ENCODE measurements at places on chromosomes 2 and 18.

- no peak for DNase-seq
Observed at GRCh38 chr2:24245986-24246776, 71.3 kb downstream of the FAM228A start.

GRCh38 chr2:11023326-11024258, 111.9 kb downstream of the KCNF1 start:
- no peak for DNase-seq

GRCh38 chr2:231348704-231349373, 46.7 kb upstream of the B3GNT7 start:
- no peak for DNase-seq

GRCh38 chr18:6835345-6835744, 105.8 kb downstream of the ARHGAP28 start:
- no peak for DNase-seq

- DNase-seq, result no peak
Observed at GRCh38 chr2:69067026-69067630, 54.1 kb downstream of the ANTXR1 start.

DNA sequence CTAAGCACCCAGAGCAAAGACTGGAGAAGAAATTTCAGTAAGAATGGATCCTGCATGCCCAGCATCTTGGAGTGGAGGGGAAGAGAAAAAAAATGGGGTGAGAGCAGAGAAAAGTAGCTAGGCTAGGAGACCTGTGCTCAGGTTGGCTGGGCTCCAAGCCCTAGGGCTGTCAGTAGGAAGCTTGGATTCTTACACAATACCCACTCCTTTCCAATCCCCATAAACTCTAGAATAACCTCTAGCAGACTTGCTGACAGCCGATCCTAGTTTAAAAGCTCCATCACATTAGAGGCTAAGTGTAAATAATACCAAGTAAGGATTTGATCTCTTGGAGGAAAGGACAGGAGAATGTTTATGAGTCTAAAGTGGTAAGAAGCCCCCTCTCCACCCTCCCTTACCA, 46.2 kb upstream of the NABP1 start:
- DNase-seq, result no peak

- DNase-seq, result no peak
Observed at GRCh38 chr2:232473467-232473890, 14.2 kb downstream of the ECEL1 start.

DNA sequence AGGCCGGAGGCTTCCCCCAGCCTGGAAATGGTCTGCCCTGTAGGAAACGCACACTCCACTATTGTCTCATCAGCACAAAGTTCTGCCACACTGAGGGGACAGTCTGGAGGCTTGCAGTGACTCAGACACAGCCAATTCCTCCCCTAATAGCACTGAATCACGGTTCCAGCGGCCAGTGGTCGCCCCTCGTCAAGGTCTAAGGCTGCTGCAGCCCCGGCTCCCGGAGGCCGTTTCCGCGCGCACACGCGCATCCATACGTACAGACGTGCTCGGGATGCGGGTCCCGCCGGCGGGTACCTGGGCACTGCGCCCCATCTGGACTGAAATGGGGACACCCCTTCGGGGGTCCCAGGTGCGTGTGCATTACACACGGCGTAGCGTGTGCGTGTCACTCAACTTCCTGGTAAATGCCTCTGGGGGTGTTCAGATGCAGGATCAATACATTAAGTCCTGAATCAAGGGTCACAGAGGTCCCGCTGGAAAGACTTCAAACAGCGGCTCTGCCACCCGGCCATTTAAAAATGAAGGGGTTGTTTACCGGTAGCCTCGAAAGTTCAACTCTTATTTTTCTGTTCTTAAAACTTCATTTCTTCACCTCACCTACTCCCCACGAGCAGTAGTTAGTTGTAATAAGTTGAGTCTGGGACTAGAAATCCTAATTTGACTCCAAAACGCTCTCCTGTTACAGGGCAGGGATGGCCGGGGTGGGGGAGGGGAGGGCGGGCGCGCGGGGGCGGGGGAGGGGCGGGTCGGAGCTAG, 572 bp upstream of the ZNF516 start:
- DNase-seq, result no peak

- DNase-seq, result no peak
Observed at GRCh38 chr2:212745359-212745758, 206.8 kb upstream of the ERBB4 start.

DNA sequence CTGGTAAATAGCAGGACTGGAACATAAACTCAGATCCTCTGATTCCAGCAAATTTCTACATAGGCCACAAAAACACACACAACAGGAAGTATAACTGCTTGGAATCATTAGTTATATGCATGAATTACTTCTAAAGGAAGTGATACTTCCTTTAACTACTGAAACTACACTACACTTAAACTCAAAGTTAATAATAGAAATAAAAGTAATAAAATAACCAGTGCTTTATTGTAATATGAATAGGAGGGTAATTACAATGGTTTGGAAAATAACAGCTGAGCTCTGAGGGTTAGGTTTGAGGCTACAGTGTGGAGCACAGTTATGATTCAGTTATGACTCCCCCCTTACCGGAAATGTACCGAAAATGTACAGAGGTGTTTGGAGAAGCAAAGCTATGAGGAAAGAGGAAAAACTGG, 18.5 kb upstream of the POLI start:
- no peak for DNase-seq

- DNase-seq, result no peak
Observed at GRCh38 chr18:48735681-48736255, 196.9 kb downstream of the CTIF start.

- no peak for DNase-seq
Observed at GRCh38 chr2:231621051-231621879, 28.6 kb downstream of the TEX44 start.

DNA sequence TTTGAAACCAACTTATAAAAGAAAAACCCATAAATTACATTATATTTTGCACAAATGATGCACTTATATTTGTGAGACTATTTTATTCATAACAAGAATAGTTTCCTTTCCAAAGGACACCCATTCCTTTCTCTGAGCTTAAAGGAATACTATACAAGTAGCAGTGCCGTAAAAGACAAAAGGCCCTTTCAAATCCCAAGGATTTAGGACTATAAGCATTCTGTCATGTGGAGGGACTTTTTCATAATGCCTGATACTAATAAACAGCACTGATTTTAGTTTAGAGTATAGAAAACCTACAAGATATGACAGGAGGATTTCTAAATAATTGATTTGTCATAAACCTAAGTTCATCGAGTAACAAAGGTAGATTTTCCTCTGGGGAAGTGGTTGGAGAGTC, 1134.2 kb upstream of the ZEB2 start:
- no peak for DNase-seq

DNA sequence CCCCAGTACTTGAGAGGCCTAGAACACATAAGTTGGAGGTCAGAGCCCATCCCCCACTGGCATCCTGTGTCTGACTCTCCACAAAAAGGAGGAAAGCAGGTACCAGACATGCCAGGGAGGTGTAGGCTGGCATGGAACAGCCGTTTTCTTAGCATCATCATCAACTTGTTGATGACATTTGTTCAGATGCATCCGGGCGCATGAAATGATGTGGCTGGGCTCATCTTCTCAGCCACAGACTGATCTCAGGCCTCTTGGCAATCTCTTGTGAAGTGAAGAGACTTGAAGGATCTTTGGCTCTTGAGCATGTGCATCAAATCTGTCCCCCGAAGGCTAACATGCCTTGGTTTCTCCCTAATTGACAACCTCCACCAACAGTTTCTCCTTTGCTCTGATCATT, 243.3 kb downstream of the TSN start:
- no peak for DNase-seq

GRCh38 chr2:226446406-226447001, 353.1 kb downstream of the IRS1 start:
- DNase-seq, result no peak

- no peak for DNase-seq
Observed at GRCh38 chr18:73168236-73168635, 300.4 kb upstream of the NETO1 start.

DNA sequence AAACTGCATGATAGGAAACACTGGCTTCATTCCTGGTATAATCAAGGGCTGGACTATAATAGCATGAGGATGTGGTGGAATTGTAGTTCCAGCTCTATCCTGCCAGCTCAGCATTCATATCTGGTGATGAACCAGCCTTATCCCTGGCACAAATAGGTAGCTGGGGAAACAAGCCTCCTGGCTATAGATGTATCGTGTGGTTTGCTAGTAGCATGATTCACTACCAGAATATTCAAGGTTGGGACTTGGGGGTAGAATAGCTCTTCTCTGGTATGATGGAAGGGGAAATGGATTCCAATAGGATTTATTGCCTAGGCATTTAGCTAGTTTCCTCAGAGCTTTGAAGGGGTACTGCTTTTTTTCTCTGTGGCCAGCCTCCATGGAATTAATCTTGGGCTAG, 532.8 kb downstream of the FBXO15 start:
- DNase-seq, result no peak

GRCh38 chr2:178006710-178007109, 65.9 kb downstream of the PDE11A start:
- no peak for DNase-seq

DNA sequence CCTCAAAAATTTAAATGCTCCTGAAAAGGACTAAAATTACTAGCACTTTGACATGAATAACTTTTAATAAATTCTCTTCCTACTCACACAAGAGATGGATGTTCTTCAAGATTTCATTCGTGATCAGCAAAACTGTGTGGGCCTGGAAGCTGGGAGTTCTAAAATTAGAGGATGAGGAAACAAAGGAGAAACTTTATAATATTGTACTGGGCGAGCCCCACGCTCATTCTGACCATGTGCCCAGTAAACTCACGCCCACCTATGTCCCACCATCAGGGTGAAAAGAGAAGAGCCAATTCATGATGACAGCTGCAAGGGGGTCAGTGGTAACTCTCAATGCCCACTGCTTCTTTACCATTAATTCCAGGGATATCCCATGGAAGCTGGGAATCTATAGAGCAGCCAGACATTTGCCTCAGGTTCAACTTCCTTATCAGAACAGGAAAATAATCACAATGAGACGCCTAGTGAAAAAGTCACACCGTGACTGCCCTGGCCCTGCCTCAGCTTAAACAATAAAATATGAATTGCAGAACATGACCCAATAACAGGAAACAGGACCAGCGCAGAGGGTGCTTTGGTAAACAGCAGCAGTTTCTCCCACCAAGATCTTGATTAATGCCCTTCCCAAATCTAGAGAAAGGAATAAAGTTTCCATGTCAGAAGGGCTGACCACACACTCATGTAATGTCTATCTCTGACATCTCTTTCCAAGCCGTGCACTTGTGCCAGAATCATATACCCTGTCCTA, 438.6 kb downstream of the TXNL1 start:
- no peak for DNase-seq

- DNase-seq, result no peak
Observed at GRCh38 chr18:63868546-63868945, 19.0 kb upstream of the SERPINB2 start.

DNA sequence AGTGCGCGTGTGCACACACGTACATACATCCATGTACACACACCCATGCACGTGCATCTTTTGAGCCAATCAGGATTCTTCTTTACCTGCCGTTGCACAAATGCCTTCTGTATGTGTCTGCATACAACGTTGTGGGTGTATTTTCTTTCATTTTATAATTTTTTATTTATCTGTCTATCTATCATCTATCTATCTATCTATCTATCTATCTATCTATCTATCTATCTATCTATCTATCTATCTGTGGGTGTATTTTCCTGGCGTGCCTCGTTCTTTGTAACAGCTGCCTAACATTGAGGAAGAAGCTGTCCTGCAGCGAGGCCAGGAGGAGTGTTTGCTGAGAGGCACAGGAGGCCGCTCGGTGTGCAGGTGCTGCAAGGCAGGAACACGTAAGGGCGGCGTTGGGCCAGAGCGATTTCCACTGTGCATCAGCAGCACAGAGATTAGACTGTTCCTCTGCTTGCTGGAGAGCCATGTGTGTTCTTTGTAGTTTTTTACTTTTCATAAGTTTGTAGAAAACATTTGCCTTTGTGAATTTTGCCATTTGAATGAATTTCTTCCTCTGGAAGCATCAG, 84.4 kb downstream of the DGKD start:
- no peak for DNase-seq

GRCh38 chr2:181683518-181684453, 3.5 kb upstream of the NEUROD1 start:
- DNase-seq, result no peak

- DNase-seq, result no peak
Observed at GRCh38 chr18:44766450-44766849, 85.8 kb downstream of the SETBP1 start.

GRCh38 chr2:188077757-188078156, 213.9 kb upstream of the GULP1 start:
- DNase-seq, result no peak

GRCh38 chr2:153940511-153940910, 68.8 kb downstream of the GALNT13 start:
- no peak for DNase-seq

Data from activated T-helper 1 cell treated with anti-CD3 and anti-CD28 coated beads, Interleukin-2, amount 50 U/mL, for 16 hours (primary cell).